ENCODE measurements at places on chromosomes 4 and X. TPM values are rescaled to one million over a fixed set of nuclear protein-coding genes. Genes with fewer than 3 reads are reported as not detected.

F11 gene
- total RNA-seq, result not detected

TCEAL2 gene
- total RNA-seq, result not detected

ARR3 gene
- total RNA-seq, result not detected

HTN3 gene
- not detected for total RNA-seq

FAM236C gene
- total RNA-seq, result not detected

SMC1A gene
- 41.9 TPM for total RNA-seq

KLHL13 gene
- 5.1 TPM for total RNA-seq

PF4V1 gene
- total RNA-seq, result not detected

NDST3 gene
- total RNA-seq, result not detected

APELA gene
- not detected for total RNA-seq

ABCG2 gene
- total RNA-seq, result 3.0 TPM

NPNT gene
- total RNA-seq, result 0.62 TPM

LRCH2 gene
- 0.04 TPM for total RNA-seq

C4orf17 gene
- total RNA-seq, result not detected

NUDT10 gene
- 2.2 TPM for total RNA-seq

HHIP gene
- not detected for total RNA-seq

UGT2B7 gene
- not detected for total RNA-seq

ASB5 gene
- not detected for total RNA-seq

CXCL10 gene
- total RNA-seq, result 0.30 TPM

DCAF12L2 gene
- not detected for total RNA-seq

CT47B1 gene
- not detected for total RNA-seq

AMOT gene
- total RNA-seq, result 0.08 TPM

ATP5ME gene
- 300 TPM for total RNA-seq

IL15 gene
- 0.15 TPM for total RNA-seq

TCEAL7 gene
- total RNA-seq, result 7.6 TPM

FAM149A gene
- not detected for total RNA-seq

CLDN22 gene
- total RNA-seq, result not detected

SEC31A gene
- total RNA-seq, result 113 TPM

VCX3B gene
- not detected for total RNA-seq

GAGE2A gene
- total RNA-seq, result not detected

FAM47A gene
- not detected for total RNA-seq

SLC2A9 gene
- total RNA-seq, result 59.2 TPM

HMX1 gene
- total RNA-seq, result not detected

NKX3-2 gene
- total RNA-seq, result 0.04 TPM

WWC2 gene
- total RNA-seq, result 13.0 TPM

SLC39A8 gene
- 19.3 TPM for total RNA-seq

EVC2 gene
- total RNA-seq, result 8.0 TPM

AR gene
- total RNA-seq, result not detected

Data from hair follicular keratinocyte (primary cell).